CD8-positive, alpha-beta T cell (primary cell): ENCODE measurements at places on chromosomes 3 and 15. TPM values are rescaled to one million over a fixed set of nuclear protein-coding genes. Genes with fewer than 3 reads are reported as not detected.

Gene PTX3
- total RNA-seq: not detected

Gene LRRN1
- total RNA-seq: 1.0 TPM

Gene ZNF35
- total RNA-seq: 2.8 TPM

Gene CCR8
- not detected for total RNA-seq

Gene PTH1R
- total RNA-seq: not detected

Gene DUOXA2
- total RNA-seq: not detected

Gene KCTD6
- 4.5 TPM for total RNA-seq

Gene ATP13A4
- total RNA-seq: 2.3 TPM

Gene WDR93
- not detected for total RNA-seq

Gene ROPN1
- total RNA-seq: not detected

Gene IGDCC3
- total RNA-seq: not detected

Gene ADGRG7
- total RNA-seq: 22.3 TPM

Gene MINAR1
- total RNA-seq: 0.16 TPM

Gene PAQR5
- total RNA-seq: not detected

Gene CPLX3
- 0.36 TPM for total RNA-seq

Gene GOLGA6L4
- total RNA-seq: 4.3 TPM

Gene GHSR
- not detected for total RNA-seq

Gene TMEM158
- not detected for total RNA-seq

Gene TMEM207
- not detected for total RNA-seq

Gene CIB2
- total RNA-seq: 1.9 TPM

Gene FLNB
- 46.8 TPM for total RNA-seq

Gene SV2B
- total RNA-seq: not detected

Gene TRIM42
- not detected for total RNA-seq

Gene STRA6
- total RNA-seq: not detected

Gene RETNLB
- total RNA-seq: not detected

Gene ASB14
- not detected for total RNA-seq

Gene OR4M2
- total RNA-seq: not detected

Gene TGM4
- total RNA-seq: not detected

Gene COL8A1
- not detected for total RNA-seq

Gene HRH1
- not detected for total RNA-seq
